ENCODE measurements at places on chromosomes 1 and 21. TPM values are rescaled to one million over a fixed set of nuclear protein-coding genes. Genes with fewer than 3 reads are reported as not detected.

DNA sequence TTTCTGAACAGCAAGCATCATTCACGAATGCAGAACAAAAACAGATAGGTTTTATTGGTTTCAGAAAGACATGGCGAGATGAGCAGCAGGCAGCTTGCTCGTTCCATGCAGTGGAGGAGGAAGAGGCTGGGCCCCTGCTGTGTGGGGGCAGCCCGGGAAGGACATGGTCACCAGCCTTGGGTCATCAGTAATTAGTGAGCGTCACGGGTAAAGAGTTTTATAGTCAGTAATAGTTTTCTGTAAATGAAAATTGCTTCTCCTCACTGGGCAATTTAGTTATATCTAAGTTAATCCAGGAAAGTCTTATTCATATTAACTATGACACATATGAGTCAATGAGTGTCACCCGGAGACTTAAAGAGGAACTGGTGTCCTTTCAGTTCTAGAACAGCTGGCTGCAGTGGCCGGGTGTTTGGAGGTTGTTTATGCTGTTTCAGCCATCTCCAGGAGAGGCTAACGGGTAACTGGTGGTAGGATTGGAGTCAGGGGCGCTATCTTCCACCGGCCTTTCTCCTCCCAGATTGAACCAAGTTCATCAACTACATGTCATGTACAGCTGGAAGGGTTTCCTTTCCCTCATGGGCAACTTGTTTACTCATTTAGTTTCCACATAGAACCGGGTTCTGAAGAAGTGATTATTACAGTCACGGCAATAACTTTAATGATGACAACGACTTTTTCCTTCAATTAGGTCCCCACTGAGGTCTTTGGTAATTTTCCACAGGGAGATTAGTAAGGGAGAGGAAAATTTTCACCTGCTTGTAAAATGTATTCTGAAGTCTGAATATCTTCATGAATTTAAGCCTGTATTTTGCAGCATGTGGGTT lies 34.6 kb upstream of the SLC45A1 start:
- no peak for DNase-seq

- DNase-seq: no peak
Observed at GRCh38 chr1:241022366-241022765, 334.6 kb downstream of the RGS7 start.

- no peak for DNase-seq
Observed at GRCh38 chr1:212247179-212247721, 38.0 kb upstream of the PPP2R5A start.

GRCh38 chr1:67484492-67484891 lies 54.3 kb upstream of the SERBP1 start:
- no peak for DNase-seq

DNA sequence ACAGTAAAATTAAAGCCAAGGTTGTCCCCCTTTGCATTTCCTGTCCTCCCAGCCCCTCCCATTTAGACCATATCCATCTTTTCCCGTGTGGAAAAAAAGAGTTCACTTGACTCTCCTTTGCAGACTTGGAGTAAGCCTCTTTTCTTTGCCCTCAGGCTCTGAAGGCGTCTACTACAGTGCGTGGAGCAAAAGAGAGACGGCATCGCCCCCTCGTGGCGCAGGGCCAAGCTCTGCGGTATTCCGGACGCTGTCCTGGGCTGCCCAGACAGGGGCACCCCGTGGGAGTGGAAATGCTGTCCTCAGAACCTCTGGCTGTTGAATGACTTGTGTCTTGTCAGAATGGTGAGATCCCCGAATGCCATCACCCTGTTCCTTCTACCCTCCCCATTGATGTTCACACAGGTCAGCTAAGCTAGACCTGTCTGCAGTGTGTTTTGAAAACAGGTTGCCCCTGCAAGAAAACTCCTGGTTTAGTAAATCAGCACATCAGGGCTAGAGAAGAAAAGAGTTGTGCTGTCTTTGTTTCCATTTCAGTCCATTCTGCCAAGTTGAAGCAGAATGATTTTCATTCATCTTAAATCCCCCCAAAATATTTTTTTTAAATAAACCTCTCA lies 12.3 kb upstream of the GJA8 start:
- DNase-seq: no peak

GRCh38 chr1:218990019-218990418 lies 183.7 kb upstream of the LYPLAL1 start:
- DNase-seq: no peak

DNA sequence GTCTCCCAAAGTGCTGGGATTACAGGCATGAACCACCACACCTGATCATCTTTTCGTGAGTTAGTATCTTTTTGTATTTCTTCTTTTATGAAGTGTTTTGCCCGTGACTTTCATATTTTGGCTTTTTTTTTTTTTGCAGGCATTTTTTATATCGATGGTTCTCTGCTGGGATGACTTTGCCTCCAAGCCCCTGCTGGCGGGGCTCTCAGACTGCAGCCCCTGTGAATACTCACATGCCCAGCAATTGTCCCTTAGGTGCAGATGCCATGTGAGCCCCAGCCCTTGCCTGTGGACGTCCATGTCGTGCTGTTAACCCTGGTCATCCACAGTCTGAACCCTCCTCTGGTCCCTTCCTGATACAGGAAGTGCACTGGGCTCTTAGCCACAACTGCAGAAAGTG lies 21.7 kb downstream of the CRYAA start:
- no peak for DNase-seq

DNA sequence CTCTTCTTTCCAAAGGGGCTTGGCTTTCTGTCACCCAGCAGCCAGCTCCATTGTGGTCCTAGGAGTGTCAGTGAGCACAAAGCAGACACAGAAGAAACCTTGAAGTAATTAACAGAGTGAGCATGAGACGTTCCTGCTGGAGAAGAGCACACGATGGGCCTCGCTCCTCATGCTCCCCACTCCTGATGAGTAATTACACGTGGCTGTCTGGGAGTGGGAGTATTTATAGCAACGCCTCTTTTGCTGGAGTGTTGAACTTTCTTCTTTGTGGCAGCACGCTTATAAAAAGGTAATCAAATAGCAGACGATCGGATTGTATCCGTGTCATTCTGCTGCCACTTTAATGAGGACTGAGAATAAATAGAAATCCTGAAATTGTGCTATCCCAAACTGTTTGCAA lies 185.8 kb downstream of the CAMTA1 start:
- DNase-seq: no peak

GRCh38 chr1:163709636-163710035 lies 387.9 kb downstream of the NUF2 start:
- DNase-seq: peak; percentile 13

- DNase-seq: no peak
Observed at GRCh38 chr21:14863745-14864210, 201.0 kb downstream of the NRIP1 start.

- DNase-seq: no peak
Observed at GRCh38 chr1:190808035-190808434, 330.4 kb upstream of the BRINP3 start.

DNA sequence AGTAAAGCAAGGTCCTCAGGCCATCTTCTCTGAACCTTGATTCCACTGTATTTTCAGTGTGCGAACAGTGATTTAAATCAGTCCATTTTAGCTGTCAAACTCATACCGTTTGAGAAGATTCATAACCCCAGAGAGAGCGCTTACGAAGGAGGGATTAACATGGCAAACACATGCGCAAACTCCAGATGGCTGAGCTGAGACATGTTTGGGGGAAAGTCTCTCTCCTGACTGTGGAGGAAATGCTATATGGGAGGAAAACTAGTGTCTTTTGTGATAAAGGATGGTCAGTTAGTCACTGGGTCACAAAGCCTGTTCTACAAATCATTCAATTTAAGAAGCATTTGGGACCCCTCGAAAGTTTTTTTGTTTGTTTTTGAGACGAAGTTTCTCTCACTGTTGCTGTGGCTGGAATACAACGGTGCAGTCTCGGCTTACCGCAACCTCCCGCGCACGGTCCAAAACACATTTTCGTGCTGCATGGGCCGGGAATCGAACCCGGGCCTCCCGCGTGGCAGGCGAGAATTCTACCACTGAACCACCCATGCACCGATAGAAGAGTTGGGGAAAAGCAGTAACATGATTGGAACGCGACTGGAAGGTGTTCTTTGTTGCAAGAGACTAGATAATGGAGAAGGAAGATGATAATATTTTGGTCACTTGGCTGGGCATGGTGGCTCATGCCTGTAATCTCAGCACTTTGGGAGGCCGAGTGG lies 58.4 kb upstream of the CXADR start:
- peak; percentile 47 for DNase-seq

DNA sequence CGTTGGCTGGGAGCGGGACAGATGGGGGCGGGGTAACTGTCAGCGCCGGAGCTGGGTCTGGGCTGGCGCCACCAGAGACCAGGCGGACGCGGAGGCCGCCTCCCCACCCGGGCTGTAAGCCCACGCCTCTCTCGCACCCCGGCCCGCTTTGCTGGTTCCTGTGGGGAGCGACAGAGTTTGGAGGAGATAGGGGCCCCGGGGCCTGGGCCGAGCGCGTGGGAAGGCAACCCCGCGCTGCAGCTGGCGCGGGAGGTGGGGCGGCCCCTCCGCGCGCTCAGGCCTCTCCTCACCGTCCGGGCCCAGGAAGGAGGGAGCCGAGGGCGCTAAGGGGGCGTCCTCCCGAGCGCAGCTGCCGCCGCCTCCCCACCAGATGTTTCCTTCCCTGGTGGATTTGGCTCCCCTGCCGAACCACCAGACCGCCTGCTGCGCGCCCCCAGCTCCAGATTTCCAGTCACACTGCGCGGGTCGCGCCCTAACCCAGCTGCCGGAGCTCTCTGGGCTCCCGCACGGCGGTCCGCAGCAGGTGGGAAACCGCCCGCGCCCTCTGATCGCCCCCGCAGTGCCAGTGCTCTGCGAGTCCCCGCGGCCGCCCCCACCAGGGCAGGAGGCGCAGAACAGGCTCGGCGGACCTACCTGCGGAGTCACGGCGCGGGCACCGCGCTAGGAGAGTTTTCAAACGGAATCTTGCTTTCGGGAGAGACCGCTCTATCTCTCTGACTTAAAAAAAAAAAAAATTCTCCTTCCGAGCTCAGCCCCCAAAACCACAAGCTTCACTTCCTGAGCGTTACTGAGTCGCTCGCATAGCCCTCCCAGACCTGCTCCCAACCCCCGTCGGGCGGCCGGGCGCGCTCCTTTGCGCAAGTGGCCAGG lies 1.1 kb downstream of the GFI1 start:
- no peak for DNase-seq

DNA sequence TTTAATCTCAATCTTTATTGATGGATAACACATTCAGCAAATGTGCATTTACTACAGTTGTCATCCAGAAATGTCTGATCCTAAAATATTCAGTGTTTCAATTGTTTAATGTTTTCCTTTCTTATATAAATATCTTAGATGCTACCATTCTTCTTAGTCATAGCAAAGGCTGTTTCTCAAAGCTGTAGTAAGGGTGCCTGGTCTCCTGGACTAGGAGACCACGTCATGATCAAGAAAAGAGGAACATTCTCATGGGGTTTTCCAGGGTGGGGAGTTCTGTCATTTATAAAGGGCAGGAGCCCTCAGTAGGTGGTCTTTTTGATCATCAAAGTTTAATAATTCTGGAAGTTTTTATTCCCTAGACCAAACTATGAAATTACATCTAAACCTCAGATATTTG lies 292.8 kb downstream of the HMCN1 start:
- DNase-seq: no peak

DNA sequence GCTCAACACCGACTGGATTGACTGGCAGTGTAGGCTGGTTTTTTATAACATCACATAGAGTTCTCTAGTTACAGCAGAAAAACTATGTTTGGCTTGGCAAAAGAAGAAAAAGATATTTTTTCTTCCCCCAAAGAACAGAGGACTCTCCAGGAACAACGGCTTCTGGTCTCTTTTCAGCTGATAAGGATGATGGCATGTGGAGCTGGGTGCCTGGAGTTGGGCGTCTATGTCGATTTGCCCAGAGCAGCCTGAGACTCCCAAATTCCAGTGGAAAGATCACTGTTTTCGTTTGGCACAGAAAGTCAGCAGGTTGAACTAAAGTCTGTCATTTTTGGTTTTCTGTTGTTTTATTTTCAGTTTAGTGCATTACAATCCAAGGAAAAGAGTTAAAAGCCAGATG lies 91.1 kb downstream of the SMYD2 start:
- DNase-seq: no peak

DNA sequence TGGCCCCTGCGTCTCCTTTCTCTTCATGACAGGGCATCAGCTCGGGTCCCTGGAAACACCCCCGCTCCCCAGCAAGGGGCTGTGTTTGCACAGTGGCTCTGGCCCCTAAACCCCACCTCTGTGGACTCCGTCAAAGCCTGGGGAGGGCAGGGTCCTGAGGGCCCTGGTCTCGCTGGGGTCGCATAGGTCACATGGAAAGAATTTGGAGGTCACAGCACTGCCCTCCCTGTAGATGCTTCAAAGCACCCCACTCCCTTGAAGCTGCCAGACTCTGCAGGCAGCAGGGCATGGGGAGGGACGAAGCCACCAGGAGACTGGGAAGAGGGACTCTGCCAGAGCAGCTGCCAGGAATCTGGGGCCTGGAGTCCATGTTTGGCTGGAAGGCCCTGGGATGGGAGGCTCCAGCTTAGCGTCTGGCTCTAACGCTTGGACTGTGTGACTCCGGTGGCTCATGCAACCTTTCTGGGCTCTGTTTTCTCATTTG lies 36.6 kb upstream of the ECE1 start:
- no peak for DNase-seq

DNA sequence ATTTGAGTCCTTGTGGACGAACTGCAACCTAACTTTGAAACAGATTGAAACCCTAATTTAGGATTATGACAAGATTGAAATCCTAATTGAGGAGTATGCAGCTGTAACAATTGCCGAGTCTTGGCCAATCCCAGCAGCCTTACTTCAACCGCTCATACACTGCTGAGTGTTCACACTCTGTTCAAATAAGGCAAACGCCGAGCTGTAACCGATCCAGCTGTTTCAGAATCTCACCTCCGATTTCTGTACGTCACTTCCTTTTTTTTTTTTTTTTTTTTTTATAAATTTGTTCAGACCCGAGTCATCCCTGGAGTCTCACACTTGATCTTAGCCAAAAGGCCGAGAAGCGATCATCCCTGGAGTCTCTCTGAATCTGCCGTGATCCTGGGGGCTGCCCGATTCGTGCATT lies 22.3 kb upstream of the ATP5PO start:
- no peak for DNase-seq

GRCh38 chr1:81558291-81559076 lies 242.2 kb upstream of the ADGRL2 start:
- no peak for DNase-seq

CLIC6 gene
- polyA plus RNA-seq: 0.04 TPM

LRRC38 gene
- not detected for polyA plus RNA-seq

KCNA2 gene
- polyA plus RNA-seq: not detected

TFF1 gene
- not detected for polyA plus RNA-seq

FCGR3B gene
- polyA plus RNA-seq: not detected

AK5 gene
- 13.2 TPM for polyA plus RNA-seq

CFHR4 gene
- not detected for polyA plus RNA-seq

RIMS3 gene
- 0.59 TPM for polyA plus RNA-seq

CCDC27 gene
- polyA plus RNA-seq: not detected
